ENCODE measurements at places on chromosomes 1 and 21. TPM values are rescaled to one million over a fixed set of nuclear protein-coding genes. Genes with fewer than 3 reads are reported as not detected.

- peak overlapping the region; percentile 97 for H3K27ac ChIP-seq
- no peaks in the 10 kb centered on the region for H3K27me3 ChIP-seq
- no peak for DNase-seq
- H3K4me1 ChIP-seq: peaks cover 26% of the 10 kb centered on the region
- H3K4me3 ChIP-seq: peak overlapping the region; percentile 99
- peaks cover 6% of the 10 kb centered on the region for H3K36me3 ChIP-seq
Measured at GRCh38 chr1:192808163-192808517, 699 bp upstream of the RGS2 start.

DNA sequence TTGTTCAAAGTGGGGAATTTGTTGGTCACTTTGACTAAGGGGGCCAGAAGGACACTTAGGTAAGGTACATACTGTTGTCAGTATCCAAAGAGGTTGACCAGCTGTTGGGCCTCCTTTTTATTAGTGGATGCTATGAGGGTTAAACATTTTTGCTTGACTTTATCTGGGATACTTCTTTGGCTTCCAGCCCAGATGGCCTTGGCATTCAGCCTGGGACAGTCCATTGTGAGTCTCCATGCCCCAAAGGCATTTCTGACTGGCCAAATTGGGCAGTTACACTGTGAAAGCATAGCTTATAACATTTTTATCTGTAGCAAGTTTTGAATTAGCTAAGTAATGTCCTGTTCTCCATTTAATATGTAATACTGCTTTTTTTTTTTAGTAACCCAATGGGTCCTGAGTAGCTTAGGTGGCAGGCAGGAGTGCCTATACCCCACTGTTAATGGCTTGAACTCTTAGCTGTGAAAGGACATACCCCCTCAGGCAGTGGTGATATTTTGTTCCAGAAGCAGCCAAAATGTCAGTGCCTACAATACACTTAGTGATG, 35.4 kb upstream of the CD1D start:
- H3K4me3 ChIP-seq: no peak overlapping the region
- DNase-seq: no peak
- no peak overlapping the region for H3K27ac ChIP-seq
- H3K36me3 ChIP-seq: peaks cover 2% of the 10 kb centered on the region

Gene DCDC2B
- total RNA-seq: not detected

DNA sequence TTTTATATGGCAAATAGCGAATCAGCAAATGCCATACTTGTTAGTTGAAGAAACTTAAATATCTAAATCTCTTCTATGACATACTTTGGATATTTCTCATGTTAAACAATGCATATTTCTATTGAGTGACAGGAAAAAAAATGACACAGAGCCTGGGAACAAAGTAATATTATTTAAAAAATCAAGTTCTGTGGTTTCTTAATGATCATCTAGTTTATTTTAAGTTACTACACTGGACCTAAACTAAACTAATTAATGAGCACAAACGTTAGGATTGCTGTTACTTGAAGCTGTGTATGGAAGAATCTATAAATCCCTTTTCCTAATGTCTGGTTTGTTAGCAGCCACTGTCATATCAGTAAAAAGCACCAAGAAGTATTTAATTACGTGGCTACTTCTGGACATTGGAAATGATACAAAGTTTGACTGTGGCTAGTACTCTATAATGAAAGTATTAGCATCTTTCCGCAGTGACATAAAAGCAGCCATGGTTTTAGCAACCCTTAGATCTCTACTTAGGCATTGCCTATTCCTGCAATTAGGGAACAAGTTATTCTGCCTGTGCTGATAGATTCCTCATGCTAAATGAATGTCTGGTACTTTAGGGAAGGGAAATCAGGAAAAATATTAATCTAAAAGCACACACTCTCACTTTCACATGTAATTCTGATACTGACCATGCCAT, 981.7 kb upstream of the B3GALT2 start:
- H3K4me1 ChIP-seq: no peaks in the 10 kb centered on the region
- no peaks in the 10 kb centered on the region for H3K36me3 ChIP-seq
- H3K27me3 ChIP-seq: no peaks in the 10 kb centered on the region

Gene CLDN19
- total RNA-seq: not detected

DNA sequence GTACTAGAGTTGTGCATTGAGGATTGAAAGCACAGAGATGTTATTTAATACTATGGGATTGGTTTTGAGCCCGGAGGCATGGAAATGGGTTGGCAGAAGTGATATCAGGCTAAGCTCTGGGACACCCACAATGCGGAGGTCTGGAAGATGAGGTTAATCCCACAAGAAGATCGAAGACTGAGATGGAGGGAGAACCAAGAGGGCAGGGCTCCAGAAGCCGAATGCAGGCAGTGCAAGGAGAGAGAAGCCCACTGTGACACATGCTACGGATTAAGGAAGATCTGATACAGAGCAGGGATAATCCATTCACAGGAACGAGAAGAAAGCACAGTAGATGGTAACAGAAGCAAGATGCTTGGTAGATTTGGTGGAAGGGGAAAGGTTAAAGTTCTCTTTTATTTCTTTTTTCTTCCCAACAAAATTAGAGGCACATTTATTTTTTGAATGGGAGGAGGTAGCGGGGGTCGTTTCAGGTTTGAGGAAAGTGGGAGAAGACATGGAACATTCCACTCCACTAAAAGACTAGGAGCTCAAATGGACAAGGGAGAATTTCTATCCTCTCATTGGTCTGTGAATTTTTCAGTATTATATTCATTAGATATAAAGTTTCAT, 113.2 kb downstream of the NCAM2 start:
- H3K27me3 ChIP-seq: no peaks in the 10 kb centered on the region
- no peaks in the 10 kb centered on the region for H3K36me3 ChIP-seq
- DNase-seq: no peak
- no peaks in the 10 kb centered on the region for H3K4me1 ChIP-seq
- no peak overlapping the region for H3K27ac ChIP-seq

- no peak overlapping the region for H3K4me3 ChIP-seq
- no peak for DNase-seq
- H3K4me1 ChIP-seq: no peaks in the 10 kb centered on the region
- H3K27me3 ChIP-seq: no peaks in the 10 kb centered on the region
- H3K27ac ChIP-seq: no peak overlapping the region
Measured at GRCh38 chr1:240237305-240237721, 145.6 kb downstream of the FMN2 start.

GRCh38 chr1:164755690-164756089, 196.7 kb downstream of the PBX1 start:
- DNase-seq: no peak
- H3K27ac ChIP-seq: no peak overlapping the region
- peaks cover 13% of the 10 kb centered on the region for H3K27me3 ChIP-seq
- H3K4me3 ChIP-seq: no peak overlapping the region
- no peaks in the 10 kb centered on the region for H3K36me3 ChIP-seq
